ENCODE measurements at places on chromosomes 13 and 19.

- DNase-seq: no peak
Measured at GRCh38 chr13:74866101-74866500, 615.9 kb downstream of the TBC1D4 start.

- DNase-seq: no peak
Measured at GRCh38 chr19:33316541-33317264, 14.4 kb upstream of the CEBPA start.

DNA sequence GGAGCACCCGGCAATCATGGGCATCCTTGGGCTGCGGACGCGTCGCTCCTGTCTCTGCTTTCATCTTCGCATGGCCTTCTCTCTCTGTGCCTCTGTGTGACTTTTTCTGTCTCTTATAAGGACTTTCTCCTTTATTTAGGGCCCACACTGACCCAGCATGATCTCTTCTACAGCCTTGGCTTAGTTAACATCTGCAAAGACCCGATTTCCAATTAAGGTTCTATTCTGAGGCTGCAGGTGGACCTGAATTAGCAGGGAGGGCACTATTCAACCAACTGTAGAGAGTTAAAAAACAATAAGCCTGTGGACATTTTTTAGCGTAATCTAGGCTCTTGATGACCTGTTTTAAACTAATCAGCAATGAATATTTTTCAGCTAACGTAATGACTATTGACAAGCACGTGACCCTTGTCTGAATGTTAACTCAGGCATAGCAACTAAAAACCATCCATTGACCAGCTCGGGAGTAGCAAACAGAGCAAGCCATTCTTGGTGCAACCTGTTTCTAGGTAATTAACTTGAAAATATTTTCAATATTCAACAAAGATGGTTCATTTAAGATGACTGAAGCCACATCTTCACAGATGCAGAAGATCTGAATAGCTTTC, 15.2 kb downstream of the F10 start:
- DNase-seq: no peak

DNA sequence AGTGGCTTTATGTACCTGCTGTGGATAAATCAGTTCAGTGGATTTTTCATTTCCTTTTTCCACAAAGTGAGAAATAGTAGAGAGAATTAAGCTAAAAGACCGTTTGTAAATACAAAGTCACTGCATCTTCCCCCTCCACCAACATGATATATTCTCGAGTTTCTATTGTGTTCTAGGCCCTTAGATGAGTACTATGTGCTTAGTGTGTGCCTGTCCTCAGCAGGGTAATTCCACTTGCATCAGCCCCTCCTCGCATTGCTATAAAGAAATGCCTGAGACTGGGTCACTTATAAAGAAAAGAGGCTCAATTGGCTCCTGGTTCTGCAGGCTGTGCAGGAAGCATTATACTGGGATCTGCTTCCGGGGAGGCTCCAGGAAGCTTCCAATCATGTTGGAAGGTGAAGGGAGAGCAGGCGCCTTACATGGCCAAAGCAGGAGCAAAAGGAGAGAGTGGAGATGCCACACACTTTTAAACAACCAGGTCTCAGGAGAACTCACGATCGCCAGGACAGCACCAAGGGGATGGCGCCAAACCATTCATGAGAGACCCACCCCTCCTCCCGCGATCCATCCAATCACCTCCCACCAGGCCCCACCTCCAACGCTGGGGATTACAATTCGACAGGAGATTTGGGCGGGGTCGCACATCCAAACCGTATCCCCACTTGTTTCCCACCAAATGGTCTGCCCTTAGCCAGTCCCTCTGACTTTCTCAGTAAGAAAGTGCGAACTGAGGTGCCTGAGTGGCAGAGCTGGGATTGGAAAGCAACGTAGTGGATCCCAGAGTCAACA, 102.3 kb upstream of the ABCC4 start:
- DNase-seq: no peak

GRCh38 chr13:100443278-100443997, 145.2 kb downstream of the GGACT start:
- DNase-seq: no peak

- DNase-seq: no peak
Measured at GRCh38 chr13:49044836-49045235, 69.1 kb downstream of the FNDC3A start.

DNA sequence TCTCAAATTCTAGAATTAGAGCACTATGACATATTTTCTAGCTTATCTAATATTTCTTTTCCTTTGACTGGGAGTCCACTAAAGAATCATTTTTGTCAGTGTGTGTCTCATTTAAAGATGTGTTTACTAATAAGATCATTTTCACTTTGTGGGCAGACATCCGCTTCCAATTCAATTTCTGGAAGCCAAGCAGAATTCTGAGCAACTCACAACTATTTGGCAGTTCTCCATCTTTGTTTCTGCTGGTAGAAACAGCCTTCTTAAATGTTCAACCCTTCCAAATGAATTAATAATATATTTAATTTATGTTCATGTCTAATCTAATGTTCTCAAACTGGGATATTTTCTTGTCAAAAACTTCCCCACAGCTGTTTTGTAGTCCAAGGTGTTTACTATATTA, 411.8 kb downstream of the KCTD12 start:
- DNase-seq: no peak

- DNase-seq: no peak
Measured at GRCh38 chr13:48000559-48001113, 437 bp downstream of the SUCLA2 start.

Data from activated CD4-positive, alpha-beta T cell treated with anti-CD3 and anti-CD28 coated beads for 4 hours (primary cell).